ENCODE measurements at places on chromosomes 7 and 10.

- no peak for DNase-seq
Observed at GRCh38 chr7:50631639-50632038, 66.4 kb upstream of the DDC start.

- DNase-seq, result no peak
Observed at GRCh38 chr10:80617807-80618206, 80.1 kb downstream of the SH2D4B start.

GRCh38 chr10:13751191-13751764 is 164.5 kb downstream of the PRPF18 start:
- no peak for DNase-seq

DNA sequence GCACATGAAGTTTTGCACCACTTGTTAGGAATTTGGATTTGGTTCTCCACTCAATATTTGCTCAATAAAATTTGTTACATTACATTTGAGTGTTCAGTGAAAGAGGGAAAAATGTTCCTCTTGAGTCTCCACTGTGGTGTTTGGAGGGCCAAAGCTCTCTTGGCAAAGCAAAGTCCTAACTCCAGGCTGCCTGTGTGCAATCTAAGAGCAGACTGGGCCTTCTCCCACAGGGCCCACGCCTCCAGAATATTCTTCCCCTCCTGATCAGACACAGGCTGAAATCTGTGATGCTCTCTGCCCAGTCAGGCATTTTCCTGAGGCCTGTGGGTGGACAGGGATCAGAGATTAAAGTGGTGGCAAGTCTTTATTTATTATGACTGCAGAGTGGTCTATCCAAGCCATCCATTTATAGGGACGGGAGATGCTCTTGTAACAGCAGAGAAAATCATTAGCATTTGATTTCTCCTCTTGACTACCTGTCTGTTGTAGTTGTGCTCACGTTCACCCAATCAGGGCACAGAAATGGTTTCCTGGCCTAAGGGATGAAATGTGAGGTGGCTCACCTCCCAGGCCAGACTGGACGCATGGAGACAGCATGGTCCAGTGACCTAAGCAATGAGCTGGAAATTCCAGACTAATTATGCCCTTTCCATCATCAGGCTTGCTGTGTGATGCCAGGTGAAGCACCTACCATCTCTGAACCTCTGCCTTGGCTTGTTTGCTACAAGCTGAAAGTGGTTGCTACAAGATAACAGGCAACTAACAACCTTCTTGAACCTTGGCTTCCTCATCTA is 147.1 kb upstream of the NRBF2 start:
- no peak for DNase-seq

DNA sequence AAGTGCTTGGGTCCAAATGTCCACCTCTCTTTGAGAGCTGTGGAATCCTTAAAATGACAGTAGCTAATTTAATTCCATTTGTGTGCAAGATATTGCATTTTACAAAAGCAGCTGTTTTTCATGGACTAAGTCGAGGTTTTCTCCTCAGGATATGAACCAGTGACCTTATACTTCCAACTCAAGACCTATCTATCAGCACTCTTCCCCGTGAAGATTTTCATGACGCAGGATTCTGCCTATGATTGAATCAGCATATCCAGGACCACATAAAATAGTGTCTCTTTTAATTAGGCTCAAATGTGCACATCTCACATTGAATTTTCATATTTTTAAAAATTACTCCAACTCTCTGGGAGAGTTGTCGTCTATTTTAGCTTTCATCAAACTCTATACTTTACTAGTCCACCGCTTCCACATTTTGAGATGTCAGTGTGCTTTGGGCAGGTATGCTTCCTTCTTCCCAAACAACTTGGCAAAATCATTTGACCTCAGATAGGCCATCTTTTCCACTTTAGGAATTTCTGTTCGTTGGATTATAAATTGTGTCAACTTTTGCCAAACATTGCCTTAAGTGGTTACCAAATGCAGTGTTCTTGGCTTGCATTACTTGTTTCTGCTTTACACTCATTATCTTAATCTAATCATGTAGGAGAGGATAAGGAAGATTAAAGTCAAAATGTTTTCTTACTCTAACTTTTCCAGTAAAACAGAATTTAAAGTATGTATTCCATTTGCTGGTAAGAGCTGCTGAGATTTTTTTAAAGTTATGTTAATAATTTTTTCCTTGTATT is 39.4 kb downstream of the SEMA3A start:
- no peak for DNase-seq

DNA sequence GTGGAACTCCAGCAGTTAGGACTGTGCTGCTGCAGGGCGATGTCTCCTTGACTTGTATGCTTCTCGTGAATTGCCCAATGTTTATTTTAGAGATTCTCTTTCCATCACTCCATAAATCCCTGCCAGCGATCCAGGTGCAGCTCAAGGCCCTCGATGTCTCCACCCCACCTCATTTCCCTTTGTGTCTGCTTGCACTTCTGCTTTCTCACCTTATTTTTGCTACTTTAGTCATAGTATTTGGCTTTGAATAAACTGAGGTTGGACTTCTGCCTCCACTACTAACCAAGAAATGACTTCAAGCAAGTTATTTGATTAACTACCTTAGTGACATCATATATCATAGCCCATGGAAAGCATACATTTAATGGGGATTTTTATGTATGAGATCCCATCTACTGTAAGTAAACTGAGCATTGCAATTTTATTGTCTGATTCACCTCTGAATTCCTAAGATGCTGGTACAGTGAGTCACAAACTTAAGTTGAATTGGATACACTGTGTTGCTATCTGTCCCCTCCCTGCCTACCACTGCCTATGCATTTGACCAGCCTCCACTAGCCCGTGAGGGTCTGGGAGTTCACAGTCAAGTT is 255.8 kb downstream of the ABCA13 start:
- DNase-seq, result no peak

- no peak for DNase-seq
Observed at GRCh38 chr10:18793951-18794350, 134.7 kb downstream of the ARL5B start.

GRCh38 chr10:47092831-47093230 is 181.6 kb downstream of the PTPN20 start:
- DNase-seq, result peak; percentile 22

GRCh38 chr7:134565643-134566136 is 16.8 kb downstream of the AKR1B15 start:
- no peak for DNase-seq

- no peak for DNase-seq
Observed at GRCh38 chr10:132146271-132146671, 40.5 kb upstream of the DPYSL4 start.

DNA sequence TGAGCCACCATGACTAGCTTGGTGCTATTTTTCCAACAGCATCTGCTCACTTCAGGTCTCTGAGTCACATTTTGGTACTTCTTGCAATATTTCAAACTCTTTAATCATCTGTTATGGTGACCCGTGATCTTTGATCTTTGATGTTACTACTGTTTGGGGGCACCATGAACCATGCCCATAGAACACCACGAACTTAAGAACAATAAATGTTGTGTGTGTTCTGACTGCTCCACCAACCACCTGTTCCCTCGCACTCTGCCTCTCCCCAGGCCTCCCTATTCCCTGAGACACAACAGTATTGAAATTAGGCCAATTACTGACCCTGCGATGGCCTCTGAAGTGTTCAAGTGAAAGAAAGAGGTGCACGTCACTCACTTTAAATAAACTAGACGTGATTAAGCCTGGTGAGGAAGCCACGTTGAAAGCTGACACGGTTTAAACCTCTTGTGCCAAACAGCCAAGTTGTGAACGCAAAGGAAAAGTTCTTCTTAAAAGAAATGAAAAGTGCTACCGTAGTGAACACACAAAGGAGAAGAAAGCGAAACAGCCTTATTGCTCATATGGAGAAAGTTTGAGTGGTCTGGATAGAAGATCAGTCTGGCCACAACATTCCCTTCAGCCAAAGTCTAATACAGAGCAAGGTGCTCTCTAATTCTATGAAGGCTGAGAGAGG is 27.2 kb upstream of the ATP6V0A4 start:
- no peak for DNase-seq

- DNase-seq, result no peak
Observed at GRCh38 chr10:4588824-4589223, 237.2 kb upstream of the AKR1E2 start.

DNA sequence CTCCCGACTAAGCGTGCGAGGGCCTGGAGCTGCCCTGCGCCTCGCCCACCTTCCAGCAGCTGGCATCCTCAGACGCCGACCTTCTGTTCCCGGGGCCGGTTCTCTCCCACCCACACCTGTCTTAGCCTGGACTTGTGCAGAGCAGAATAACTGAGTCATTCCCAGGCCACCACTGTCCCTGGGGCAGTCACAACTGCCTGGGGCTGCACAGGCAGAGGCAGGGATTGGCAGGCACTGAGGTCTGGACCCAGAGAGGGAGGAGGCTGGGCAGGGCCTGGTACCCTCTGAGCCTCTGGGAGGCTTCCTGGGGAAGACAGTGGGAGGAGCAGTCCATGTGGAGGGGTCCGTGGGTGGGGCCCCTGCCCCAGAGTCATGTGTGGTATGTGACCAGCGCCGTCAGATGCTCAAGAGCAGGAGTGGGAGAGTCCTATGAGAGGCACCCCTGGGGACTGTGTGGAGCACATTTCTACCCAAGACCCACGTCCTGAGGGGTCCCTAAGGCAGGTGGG is 74.3 kb downstream of the NKX6-2 start:
- no peak for DNase-seq

GRCh38 chr7:143811-144453 is 48.4 kb upstream of the FAM20C start:
- DNase-seq, result no peak

DNA sequence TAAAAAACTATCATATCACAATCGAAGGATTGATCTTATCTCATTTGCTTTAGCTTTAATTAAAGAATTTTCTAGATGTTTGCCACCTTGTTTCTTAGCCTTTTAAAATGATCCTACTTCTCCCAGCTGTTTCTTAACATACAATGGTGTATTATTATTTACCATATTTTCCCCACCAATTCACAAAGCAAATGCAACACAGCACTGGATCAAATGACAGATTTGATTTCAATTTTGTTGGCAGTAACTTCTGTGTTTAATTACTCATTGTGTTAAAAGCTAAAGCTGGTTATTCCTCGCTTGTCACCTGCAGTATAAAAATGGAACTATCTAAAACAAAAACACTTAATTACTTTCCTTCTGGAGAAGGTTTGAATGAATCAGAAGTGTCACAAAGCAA is 19.6 kb downstream of the SVIL start:
- DNase-seq, result no peak

GRCh38 chr7:69025249-69025648 is 573.0 kb upstream of the AUTS2 start:
- no peak for DNase-seq

DNA sequence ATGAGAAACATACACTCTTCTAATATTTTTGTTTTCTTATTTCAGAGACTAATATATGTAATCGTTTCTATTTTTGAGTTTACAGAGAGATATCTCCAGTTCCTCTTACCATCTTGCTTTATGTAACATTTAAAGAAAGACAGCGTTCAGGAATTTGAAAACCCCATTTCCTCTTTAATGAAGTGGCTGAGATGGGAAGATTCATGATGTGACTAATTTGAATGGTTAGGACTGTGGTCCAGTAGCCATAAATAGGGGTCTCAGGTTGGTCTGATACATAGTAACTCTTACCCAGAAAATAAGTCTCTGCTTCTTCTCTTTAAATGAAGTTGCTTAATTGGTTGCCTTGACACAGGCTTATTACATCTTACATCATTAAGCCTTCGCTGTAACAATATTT is 6.9 kb downstream of the KMT2E start:
- DNase-seq, result no peak

DNA sequence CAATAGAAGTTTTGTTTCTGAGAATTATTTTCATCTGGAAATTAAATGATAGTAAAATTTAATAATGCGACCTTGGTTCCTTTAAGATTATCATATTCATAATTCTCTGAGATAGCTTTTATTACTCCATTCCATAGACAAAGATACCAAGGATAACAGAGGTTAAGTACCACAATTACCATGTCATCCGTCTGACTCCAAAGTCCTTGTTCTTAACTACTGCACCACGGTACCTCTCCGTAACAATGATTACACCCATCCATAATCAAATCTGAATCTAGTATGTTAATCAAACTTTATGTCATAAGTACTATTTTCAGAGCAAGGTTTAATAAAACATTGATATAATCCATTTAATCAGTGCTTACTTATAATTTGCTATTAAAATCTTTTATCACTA is 8.4 kb downstream of the ZDHHC6 start:
- DNase-seq, result no peak

GRCh38 chr7:124655990-124656389 is 109.6 kb downstream of the GPR37 start:
- DNase-seq, result no peak

GRCh38 chr10:16440396-16441133 is 3.8 kb downstream of the PTER start:
- DNase-seq, result no peak

GRCh38 chr7:90595342-90595800 is 750 bp upstream of the CDK14 start:
- DNase-seq, result no peak

DNA sequence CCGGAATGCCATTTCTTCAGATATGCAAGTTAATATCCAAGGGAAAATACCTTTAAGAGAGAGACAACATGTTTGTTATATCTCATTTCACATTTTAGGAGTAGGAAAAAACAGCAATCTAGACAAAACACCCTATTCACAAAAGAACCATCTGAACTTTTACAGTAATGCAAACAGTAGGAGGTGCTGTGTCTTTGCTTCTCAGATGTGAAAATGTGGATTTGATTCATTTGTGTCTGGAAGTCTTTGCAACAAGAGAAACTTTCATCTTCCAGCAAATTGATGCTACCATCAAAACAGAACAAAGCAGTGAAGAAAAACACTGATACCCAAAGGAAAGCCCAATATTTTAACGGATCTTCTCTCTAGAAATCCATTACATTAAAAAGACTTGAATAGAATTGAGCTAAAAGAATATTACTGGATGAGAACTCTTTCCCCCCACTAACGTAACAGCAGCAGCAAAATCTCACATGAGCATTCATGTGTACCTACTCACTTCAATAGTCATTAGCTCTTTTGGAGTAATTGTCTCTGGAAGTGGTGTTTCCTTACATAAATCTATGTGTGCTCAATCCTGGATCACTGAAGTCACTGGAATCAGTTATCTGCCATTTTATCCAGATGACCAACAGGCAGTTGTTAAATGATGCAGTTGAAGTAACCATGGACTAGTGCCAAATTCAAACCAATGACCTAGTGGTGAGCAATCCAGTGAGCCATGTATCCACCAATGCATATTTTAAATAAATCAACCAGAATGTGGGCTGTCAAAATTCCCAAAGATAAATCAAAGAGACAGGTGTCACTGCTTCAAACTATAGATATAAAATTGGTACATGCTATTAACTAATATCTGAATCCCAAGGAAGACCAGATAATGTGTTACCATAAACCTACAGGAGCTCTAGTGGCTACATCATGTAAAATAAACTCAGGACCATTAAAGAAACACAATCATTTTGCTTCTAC is 1.8 kb downstream of the SEMA3C start:
- DNase-seq, result no peak

- DNase-seq, result no peak
Observed at GRCh38 chr7:130292682-130293257, at the start of gene CPA4. Gene CPA4 (plus strand): TSS chr7:130293161. CDS start chr7:130293181, 20 bp downstream.

DNA sequence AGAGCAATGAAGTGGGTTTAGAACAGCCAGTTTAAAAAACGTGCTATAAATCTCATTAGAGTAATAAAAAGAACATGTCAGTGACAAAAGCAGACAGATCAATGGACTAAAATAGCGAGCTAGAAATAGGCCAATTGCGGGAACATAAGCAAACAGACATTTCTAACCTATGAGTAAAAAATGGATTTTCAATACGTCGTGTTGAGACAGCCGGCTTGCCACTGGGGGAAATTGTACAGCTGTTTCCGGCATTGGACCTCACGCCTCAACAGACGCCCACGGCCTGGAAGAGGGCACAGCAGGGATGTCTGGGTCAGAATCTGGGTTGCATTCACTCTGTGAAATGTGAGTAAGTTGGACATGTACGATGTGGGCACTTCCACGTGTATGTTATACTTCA is 92.9 kb downstream of the SVOPL start:
- DNase-seq, result no peak
